ENCODE measurements at places on chromosomes 4 and X. TPM values are rescaled to one million over a fixed set of nuclear protein-coding genes. Genes with fewer than 3 reads are reported as not detected.
A peak's percentile ranks its signal among the peaks of the same experiment; 100 is the strongest.

GRCh38 chr4:96240041-96240440 is 400.1 kb downstream of the PDHA2 start:
- no peak for DNase-seq

The SPACA5 gene
- total RNA-seq = not detected

DNA sequence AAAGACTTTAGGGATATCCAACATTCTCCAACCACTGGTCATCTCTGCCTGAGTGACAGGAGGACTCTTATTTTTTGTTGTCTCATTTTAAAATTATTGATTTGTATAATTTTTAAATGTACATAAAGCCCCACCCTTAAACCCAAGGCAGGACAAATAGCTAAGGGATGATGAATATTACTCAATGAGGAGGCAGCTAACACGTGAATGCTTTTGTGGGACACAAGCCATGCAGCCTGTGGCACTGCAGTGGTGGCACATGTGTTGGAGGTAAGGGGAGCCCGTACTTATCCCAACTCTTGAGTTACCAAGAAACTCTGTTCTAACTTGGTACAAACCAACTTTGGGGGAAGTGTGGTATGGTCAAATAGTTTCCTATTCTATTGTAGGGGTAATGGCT is 19.5 kb downstream of the MID1IP1 start:
- no peak for DNase-seq

The FAM9C gene
- total RNA-seq = not detected

The GRIA2 gene
- total RNA-seq = not detected

GRCh38 chrX:41184312-41184711 is 99.1 kb downstream of the USP9X start:
- DNase-seq = no peak

DNA sequence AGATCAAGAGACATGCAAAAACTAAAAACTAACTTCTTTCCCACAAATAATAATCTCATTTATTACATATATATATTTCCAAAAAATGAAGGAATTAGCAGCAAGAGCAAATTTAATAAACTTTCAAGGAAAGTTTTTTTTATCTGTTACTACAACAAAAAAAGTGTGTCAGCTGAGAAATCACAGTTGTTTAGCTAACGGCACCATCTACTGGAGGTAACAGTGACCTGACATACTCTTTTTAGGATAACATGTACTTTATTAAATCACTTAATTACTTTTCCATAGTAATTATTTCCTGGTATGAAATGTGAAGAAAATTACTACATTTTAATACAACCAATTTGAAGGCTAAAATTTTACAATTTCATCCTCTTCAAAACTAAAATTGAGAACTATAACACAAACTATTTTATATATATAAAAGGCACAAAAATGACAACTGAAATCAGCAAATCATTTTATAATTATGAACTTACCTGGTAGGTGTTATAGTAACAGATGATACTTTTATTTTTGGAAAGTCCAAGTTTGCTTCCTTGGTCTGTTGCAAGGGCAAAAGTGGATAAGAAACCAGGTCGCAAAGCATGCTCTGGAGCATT is 9.1 kb downstream of the LAMTOR3 start:
- no peak for DNase-seq

GRCh38 chr4:98976716-98977115 is 18.8 kb upstream of the METAP1 start:
- DNase-seq = no peak

DNA sequence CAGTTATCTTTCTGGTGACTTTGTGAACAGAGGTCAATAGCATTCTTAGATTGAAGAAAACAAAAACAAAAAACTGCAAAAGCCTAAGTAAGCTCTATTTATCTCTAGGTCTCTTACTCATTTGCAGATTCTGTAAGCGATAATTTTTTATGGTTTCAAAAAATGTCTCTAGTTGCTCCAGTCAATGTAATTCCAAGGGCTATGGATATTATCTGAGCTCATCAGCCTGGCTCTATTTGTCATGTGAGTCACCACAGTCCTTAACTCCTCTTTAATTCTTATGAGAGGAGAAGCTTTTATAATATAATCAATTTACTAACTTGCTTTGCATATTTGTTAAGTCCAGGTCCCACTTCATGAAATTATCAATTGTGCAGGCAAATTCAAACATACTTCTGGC is 79.1 kb downstream of the NPFFR2 start:
- DNase-seq = no peak

DNA sequence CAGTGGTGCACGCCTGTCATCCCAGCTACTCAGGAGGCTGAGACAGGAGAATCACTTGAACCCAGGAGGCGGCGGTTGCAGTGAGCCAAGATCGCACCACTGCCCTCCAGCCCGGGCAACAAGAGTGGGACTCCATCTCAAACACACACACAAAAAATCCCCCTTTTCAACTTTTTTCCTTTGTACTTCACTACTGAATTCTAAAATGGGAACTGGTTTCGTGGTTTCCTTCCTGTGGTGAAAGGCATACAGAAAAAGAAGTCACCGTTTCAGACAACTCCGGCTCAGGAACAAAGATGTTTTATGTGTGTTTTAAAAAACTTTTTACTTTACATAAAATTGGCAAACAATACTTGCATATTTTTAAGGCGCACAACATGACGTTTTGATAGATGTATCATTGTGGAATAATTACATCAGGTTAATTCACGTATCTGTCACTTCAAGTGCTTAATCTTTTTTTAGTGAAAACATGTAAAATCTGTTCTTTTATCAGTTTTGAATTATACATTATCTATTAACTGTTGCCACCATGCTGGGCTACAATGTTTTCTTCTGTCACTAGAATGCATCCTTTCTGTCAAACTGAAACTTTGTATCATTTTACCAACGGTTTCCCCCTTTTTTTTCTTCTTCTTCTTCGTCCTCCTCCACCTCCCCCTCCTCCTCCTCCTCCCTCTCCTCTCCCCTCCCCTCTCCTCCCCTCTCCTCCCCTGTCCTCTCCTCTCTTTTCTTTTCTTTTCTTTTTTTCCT is 186.0 kb downstream of the CRLF2 start:
- no peak for DNase-seq

The BST1 gene
- 4.2 TPM for total RNA-seq

DNA sequence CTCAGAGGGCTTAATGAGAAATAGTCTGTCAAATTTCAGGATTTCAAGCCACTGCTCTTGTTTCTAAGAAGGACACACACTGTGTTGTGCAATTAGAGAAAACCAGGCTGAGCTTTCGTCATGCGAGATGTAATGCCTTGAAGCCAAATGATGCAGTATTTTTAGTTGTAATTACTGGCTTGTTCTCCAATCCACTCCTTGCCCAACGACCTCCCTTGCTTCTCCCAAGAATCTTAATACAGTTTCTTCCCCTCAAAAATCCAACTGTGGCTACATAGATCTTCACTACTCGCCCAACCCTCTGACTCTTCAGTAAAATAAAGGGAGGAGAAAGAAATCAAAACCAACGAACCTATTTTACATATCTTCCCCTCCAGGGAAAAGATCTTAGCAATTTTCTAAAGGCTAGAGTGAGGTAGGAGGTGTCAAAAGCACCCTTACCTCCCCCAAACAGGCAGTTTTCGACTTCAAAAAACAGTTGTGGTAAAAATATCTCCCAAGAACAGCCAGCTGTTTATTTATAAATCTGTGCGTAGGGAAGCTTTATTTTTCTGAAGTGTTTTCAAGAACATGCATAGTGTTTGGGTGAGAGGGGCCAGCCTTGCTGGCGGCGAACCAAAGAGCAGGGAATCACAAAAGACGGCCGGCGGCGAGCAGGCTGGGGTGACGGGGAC is 68.7 kb downstream of the MGST2 start:
- peak; percentile 49 for DNase-seq

The FGF2 gene
- 1.2 TPM for total RNA-seq

The CSAG2 gene
- not detected for total RNA-seq

GRCh38 chr4:83875437-83875836 is 339.5 kb downstream of the GPAT3 start:
- DNase-seq = no peak

The SPON2 gene
- 50.3 TPM for total RNA-seq

GRCh38 chrX:118499295-118499694 is 3.7 kb downstream of the DOCK11 start:
- DNase-seq = no peak

DNA sequence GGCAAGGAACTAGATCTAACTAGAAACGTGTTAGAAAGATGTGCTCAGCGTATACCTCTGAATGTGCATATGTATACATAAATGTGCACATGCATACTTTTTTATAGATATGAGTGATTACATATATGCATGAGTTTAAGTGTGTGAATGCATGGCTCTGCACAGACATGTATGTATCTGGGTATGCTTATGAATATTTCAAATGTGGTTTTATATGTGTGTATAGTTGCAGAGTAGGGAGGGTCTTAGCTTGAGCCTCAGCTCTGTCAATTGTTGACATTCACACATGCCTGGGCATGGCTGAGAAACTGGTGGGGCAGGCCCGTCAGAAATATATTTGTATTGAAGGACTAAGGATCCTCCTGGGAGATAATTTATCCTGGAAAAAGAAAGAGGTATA is 31.1 kb downstream of the RAP2C start:
- DNase-seq = no peak

All from upper lobe of left lung (tissue), 6 donors.